Foreskin keratinocyte (primary cell): ENCODE measurements at places on chromosomes 13 and 19. TPM values are rescaled to one million over a fixed set of nuclear protein-coding genes. Genes with fewer than 3 reads are reported as not detected.

GRCh38 chr13:44620057-44620456, 43.9 kb upstream of the TSC22D1 start:
- peak; percentile 55 for DNase-seq

DNA sequence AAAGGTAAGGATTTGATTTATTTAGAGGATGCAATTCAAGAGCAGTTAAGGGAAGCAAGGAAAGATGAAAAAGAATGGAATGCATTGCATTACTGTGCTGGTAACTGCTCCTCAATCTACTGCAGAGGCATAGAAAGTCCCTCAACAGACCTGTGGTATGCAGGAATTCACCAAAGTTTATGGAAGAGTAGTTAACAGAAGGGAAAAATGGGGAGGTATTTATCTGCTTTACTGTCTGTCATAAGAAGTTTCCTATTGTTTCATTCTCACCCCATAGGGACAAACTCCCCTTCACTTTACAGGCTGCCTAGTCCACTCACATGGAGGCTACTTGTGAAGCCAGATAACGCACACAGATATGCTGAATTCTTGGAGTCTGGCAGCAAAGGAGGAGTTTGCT, 354.9 kb upstream of the SPRY2 start:
- peak; percentile 2 for DNase-seq

The CCL25 gene
- total RNA-seq = not detected in 2 replicates

- no peak for DNase-seq
Measured at GRCh38 chr13:44147648-44148047, 226.0 kb upstream of the SERP2 start.

The RELB gene
- 18.6 and 20.5 TPM in 2 replicates for total RNA-seq
